ENCODE measurements at places on chromosomes 5 and 9.

GRCh38 chr9:95249986-95250385 is 67.5 kb downstream of the FANCC start:
- DNase-seq = no peak

DNA sequence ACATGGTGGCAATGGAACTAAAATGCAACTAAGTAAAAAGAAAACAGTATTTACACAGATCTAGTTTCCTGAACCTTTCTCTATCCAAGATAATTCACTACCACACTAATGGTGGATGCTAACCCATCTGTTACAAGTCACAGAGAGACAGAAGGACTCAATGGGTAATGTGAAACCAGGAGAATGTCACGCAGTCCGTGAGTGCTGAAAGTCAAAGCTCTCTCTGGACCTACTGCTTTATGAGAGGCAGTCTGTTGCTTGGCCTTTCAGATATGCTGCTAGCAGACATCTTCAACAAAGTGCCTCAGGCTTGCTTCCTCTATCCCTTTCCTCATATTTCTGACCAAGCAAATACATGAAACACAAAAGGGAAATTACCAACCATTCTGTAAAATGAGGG is 69.0 kb upstream of the GLRX start:
- no peak for DNase-seq

- no peak for DNase-seq
These were observed at the start of gene SHROOM1 for GRCh38 chr5:132830436-132831094. SHROOM1 (minus strand) TSS chr5:132830647; CDS start chr5:132826140, 4,507 bp downstream.

GRCh38 chr5:92444888-92445287 is 1061.8 kb upstream of the ARRDC3 start:
- no peak for DNase-seq

DNA sequence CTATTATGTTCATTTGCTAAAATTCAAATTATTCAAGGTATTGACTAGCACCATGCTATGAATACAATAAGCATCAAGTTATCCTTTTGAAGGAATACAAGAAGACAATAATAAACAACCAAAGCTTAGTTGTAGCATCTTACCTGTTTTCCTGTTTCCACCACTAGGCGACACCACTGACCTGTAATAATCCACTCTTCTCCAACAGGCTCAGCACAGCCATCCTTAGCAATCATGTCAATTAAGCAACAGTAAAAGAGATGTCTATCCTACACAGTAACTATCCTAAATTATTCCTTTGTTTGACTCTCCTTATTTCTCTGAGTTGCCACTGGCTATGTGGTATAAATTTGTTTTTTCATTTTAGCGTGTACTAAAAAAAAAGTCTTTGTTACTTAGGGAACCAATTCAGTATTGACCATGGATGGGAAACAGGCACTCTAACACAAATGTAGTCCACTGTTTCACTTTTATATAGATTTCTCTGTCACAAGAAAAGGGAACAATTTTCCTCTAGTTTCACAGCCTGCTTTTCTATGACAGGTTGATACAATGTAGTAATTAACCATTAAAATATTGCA is 46.2 kb downstream of the PCA3 start:
- no peak for DNase-seq

DNA sequence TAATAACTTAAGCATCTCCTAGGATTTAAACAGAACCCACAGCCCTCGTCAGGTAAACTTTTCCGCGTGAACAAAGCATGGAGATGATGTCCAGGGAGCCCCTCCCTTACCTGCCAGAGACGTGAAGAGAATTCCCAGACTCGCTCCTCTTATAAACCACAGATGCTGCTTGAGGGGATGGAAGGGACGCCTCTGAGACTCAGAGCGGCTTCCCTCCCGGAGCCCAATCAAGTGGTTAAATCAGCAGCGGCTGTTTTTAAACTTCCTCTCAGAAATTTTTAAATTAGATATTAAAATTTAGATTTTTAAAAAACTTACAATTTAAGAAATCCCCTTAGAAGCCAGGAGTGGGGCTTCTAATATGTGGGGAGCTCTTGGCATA is 71.8 kb downstream of the RAPGEF1 start:
- no peak for DNase-seq

DNA sequence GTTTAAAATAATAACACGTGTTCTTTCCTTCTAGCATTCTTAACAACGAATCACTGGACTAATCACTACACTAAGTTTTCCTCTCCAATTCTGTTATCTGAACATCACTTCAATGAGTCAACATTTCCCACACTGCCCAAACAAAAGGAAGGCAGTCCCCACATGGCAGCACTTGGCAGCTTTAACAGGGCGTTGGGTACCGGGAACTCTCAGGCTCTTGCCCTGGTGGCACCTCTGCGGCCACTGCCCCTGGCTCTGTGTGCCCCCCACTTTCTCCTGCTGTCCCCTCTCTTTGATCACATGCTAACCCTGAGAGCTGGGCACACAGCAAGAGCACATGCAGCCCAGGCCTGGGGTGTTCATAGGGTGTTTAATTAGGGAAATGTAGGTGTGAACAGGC is 15.7 kb downstream of the SLC6A3 start:
- no peak for DNase-seq

DNA sequence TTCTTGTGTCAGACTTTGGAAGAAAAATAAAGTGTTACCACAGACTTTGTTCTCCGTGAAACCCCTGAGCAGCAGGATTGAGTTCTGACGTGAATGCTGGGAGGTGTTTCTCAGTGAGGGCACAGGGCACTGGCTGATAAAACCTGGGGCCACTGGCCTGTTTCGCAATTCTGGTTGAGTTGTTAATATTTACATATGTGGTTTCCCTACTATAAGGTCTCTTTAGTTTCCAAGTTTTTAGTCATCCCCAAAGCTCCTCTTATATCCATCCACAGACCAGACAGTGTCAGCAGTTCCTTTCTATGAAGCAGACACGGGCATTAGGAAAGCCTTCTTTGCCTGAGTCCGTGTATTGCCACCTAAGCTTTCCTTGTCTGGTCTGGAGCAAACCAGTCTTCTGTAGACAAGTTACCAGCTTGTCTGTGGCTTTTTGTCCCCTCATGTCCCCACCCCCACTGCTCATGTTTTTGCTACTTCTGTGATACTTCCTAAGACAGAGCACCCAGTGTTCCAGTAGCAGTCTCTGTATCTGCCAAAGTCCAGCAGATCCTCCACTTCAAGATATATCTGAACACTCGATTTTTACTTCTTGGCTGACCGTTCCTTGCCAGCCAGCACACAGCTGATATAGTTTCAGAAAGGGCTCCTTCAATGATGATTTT is 42.0 kb downstream of the ACO1 start:
- DNase-seq = no peak

DNA sequence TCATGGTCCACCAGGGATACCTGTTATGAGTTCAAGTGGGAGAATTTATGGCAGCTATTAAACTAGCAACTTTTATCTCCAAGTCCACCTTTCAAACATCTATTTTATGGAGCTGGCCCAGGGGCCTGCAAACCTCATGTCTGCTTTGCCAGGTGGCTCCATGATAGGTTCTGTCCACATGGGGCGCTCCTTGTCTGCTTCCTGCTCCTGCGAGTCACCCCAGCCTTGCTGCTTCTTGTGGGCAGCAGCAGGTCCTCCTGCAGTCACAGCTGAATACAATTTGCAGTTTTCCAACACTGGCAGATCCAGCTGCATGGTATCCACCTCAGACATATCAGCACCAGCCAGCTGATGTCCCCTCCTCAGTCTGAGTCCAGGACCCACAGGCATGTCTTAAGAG is 39.6 kb upstream of the FRRS1L start:
- no peak for DNase-seq

DNA sequence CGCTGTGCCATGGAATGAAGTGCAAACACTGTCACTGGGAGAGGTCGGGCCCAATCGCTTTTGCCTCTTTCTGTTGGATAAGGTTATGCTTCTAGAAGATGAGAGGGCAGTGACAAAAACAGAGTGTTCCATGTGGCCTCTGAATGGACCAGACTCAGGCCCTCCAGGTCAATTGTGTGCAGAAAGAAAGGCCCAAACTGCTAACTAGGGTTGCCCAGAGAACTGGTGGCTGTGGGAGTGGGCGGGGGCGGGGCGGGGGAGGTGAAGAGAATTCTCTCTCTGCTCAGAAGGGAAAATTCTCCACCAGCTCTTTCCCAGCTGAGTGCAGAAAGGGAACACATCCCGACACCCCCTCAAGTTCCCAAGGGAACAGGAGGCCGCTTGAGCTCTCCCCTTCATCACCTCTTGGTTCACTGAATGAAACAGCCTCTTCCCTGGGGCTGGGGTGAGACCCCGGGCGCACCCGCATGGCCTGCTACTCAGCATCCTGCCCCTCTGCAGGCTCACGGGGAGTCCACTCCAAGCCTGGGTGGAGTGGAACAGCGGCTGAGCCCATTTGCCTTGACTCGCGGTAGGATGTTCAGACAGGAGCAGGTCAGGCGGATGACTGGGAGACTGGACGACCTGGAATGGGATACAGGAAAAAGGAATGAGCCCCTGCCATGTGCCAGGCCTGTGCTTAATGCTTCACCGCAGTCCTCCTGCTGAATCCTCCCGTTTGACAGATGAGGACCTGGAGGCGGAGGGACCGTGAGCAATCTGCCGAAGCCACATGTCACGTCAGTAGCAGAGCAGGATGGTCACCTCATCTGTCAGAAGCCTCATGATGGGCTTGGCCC is 93.8 kb upstream of the FANCC start:
- DNase-seq = no peak

DNA sequence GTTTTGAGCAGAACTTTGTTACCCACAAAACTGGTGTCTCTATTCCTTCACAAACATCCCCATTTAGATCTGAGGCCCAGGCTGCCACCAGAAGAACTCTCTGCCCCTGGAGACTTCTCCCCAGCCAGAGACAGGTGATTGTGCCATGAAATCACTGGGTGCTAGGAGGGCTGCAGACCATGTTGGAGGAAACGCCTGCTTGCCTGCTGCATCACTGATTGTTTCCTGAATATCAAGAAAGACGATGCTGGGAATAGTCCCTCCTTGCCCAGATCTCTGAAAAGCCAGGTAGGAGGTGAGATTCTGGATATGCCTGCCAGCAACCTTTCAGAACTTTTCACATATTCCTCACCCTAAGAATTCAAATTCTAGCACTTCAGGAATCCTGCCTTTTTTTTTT is 8.1 kb downstream of the ZNF366 start:
- DNase-seq = no peak

- DNase-seq = no peak
These were observed 7.9 kb upstream of the CER1 start for GRCh38 chr9:14730461-14730898.

DNA sequence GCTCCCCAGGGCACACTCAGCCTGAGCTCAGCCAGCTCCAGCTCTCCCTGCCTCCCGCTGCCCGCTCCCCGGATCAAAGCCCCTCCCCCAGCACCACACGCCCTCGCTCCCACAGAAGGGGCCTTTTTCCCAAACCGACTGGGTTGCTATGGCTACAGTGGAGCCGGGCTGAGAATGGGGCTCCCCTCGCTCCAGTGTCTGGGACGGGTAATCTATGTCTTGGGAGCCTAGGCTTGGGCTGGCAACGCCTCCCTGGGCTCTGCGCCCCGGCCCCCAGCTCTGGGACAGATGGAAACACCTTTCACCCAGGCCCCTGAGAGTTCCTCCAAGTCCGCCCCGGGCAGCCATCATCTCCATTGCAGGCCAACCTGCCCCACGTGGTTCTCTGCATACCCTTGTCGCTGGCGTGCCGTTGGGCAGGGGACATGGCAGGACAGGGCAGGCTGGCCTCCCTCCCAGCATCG is 29.6 kb downstream of the NOTCH1 start:
- no peak for DNase-seq

DNA sequence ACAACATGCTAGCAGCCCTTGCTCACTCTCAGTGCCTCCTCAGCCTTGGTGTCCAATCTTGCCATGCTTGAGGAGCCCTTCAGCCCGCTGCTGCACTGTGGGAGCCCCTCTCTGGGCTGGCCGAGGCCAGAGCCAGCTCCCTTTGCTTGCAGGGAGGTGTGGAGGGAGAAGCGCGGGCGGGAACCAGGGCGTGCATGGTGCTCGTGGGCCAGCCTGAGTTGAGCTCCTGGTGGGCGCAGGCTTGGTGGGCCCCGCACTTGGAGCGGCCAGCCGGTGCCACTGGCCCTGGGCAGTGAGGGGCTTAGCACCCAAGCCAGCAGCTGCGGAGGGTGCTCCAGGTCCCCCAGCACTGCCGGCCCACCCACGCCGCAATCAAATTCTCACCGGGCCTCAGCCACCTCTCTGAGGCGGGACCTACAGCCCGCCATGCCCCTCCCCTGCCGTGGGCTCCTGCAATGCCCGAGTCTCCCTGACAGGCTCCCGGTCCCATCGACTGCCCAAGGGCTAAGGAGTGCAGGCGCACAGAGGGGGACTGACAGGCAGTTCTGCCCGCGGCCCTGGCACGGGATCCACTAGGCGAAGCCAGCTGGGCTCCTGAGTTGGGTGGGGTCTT is 333.5 kb downstream of the KCNN2 start:
- no peak for DNase-seq

GRCh38 chr5:124912638-124913328 is 166.3 kb upstream of the ZNF608 start:
- DNase-seq = no peak

DNA sequence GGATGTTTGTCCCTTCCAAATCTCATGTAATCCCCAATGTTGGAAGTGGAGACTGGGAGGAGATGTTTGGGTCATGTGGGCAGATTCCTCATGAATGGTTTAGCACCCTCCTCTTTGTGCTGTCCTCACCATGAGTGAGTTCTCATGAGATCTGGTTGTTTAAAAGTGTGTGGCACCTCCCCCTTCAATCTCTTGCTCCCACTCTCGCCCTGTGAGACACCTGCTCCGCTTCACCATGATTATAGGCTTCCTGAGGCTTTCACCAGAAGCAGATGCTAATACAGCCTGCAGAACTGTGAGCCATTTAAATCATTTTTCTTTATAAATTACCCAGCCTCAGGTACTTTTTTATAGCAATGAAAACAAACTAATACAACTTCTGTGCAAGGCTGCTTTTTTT is 127.3 kb upstream of the CCDC152 start:
- no peak for DNase-seq

GRCh38 chr5:143030349-143030748 is 260.2 kb downstream of the ARHGAP26 start:
- DNase-seq = no peak

GRCh38 chr9:134366223-134367031 is 40.2 kb downstream of the RXRA start:
- DNase-seq = no peak

- DNase-seq = no peak
These were observed 77.4 kb upstream of the MEGF10 start for GRCh38 chr5:127213231-127213630.

DNA sequence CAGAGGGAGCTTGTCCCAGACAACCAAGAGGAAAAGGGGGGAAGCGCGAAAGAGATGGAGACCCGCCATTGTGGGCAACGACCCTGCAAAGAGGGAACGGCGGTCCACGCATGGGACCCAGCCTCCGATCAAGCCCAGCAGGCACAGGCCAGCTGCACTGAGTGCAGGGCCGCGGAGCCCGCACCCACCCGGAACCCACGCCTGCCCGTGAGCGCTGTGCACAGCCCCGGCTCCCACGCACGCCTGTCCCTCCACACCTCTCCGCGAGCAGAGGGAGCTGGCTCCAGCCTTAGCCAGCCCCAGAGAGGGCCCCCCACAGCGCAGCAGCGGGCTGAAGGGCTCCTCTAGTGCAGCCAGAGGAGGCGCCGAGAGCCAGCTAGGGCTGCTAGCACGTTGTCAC is 416.5 kb downstream of the DMRTA1 start:
- no peak for DNase-seq

GRCh38 chr9:70549926-70550325 is 135.5 kb upstream of the KLF9 start:
- DNase-seq = no peak

- DNase-seq = no peak
These were observed 118.7 kb upstream of the NEK6 start for GRCh38 chr9:124139001-124139400.

- DNase-seq = no peak
These were observed 49.5 kb downstream of the GALNT12 start for GRCh38 chr9:98856982-98857381.

All from activated gamma-delta T cell treated with anti-CD3 and anti-CD28 coated beads, Interleukin-2, amount 50 U/mL, for 16 hours (primary cell).